Activated T-cell treated with anti-CD3 and anti-CD28 coated beads, Interleukin-2, amount 50 U/mL, for 48 hours (primary cell): ENCODE measurements at places on chromosomes 1 and 21.

GRCh38 chr1:58964880-58965279, 181.0 kb upstream of the JUN start:
- no peak for DNase-seq

DNA sequence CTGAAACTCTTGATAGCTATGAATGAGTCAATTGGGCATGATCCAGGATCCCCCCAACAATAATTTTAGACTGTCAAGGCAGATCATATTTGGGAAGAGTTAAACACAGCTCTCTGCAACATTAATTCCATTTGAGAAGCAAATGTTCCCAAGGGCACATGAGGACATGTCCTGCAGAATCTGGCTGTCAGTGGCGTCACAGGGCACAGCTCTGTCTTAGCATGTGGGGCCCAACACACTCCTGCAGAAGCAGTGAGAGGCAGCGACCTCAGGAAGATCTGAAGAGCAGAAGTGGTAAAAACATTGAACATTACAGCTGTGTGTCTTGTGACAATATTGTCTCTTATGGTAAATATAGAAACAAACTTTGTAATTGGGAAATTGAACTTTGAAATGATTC, 197.1 kb upstream of the PBX1 start:
- no peak for DNase-seq

- no peak for DNase-seq
Measured at GRCh38 chr1:48808496-48808895, 31.8 kb upstream of the BEND5 start.

GRCh38 chr21:34190576-34191321, 117.4 kb downstream of the MRPS6 start:
- no peak for DNase-seq

DNA sequence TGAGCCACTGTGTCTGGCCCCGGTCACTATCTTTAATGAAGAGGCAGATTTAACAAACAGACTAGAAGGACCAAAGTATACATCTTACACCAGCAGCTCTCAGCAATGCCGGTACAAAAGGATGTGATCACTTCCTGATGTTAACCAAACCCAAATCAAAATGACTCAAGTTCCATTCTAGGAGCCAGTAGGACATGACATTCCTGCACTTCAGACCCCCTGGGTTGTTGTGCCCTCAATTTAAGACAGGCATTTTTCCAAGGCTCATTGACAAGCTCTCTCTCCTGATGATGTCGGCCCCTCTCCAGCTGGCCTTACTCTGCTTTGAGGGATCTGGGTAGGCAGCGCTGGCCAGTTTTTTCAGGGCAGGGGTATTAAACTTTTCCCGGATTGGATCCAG, 35.1 kb downstream of the YARS1 start:
- no peak for DNase-seq

DNA sequence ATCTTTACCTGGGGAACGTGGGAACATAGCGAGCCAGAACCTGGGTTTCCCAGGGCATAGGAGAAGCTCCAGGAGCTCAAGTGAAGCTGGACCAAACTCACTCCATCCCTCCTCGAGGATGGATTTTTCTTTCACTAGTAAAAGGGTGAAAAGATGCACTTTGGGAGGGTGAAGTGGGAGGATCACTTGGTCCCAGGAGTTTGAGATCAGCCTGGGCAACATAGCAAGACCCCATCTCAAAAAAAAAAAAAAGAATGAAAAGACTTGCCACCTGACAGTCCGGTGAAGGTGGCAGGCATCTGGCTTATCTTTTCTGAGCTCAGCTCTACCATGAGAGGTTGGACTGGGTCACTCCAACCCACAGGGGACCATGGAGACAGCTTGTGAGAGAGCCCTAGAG, 42.3 kb downstream of the CHAF1B start:
- no peak for DNase-seq

DNA sequence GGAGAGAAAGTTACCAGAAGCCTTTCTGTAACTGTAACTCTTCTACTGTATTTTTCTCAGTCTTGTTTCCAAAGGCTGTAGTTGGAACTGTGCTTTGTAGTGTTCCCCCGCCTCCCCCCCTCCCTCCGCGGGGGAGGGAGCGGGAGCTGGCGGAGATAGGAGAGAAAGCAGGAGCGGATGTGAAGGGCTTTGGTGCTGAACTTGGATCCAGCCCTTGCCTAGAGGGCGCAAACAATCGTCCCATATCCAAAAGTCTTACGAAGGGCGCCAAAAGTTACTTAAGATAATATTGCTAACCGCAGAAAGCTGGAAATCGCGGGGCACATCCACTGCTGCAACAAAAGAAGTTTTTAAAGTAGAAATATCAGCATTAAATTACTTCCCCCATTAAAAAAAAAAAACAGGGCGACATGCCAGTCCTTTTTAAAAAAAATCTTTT, 2.4 kb upstream of the NFIA start:
- DNase-seq: peak; percentile 37

DNA sequence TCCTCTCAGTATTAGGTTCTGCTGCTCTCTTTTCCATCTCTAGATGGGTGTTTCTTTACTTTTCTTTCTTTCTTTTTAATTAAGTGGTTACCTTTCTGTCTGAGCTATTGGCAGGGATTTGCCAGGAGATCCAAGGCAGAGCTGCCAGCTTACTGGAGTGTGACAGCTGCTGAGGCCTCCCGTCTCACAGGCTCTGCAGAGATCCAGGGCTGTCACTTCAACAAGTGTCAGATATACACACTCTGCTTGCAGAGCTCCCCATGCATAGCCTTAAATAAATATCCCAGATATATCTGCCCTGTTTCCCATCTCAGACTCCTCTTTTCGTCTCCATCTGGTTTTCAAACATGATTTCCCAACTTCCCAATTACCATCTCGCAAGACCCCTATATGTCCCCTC, 124.3 kb downstream of the NOS1AP start:
- DNase-seq: no peak

DNA sequence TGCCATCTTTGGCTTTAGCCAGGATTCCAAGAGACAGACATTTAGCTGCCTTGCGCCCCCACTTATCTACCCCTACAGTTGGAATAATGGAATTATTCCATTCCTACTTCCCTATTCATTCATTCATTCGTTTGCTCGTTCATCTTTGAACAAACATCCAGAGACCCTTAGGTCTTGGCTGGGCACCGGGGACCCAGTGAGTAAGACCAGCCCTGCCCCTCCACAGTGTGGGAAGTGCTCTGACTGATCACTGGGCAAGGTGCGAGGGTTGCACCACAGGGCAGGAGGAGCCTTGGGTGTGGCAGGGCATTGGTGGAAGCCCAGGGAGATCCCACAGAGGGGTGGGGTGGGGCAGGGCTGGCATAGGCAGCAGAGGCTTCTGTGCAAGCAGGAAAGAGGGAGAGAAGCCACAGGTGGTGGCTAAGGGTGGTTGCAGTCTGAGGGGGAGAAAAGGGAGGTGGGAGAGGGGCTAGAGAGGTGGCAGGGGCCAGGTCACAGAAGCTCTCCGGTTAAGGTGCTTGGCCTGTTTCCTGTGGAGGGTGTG, 35.0 kb upstream of the TMEM61 start:
- DNase-seq: no peak

DNA sequence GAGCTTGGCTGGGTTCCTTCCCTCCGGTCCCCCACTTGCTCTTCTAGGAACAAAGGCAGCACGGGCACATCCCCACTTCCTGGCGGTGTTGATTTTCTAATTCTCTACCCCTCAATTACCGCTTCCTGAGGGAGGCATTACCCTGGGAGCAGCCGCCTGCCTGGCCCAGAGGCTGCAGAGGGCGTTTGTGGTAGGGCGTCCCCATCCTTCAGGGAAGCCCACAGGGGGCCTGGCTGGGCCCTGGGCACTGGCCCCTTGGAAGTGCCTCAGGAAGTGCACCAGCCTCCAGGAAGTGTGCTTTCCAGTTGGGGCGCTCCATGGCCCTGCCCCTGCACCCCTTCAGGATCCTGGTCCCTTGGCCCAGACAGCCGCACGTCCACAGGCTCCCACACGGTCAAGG, 42.1 kb upstream of the CASZ1 start:
- no peak for DNase-seq

GRCh38 chr1:8429549-8430110, 111.7 kb downstream of the SLC45A1 start:
- DNase-seq: no peak
